ENCODE measurements at places on chromosomes 7 and 10.

DNA sequence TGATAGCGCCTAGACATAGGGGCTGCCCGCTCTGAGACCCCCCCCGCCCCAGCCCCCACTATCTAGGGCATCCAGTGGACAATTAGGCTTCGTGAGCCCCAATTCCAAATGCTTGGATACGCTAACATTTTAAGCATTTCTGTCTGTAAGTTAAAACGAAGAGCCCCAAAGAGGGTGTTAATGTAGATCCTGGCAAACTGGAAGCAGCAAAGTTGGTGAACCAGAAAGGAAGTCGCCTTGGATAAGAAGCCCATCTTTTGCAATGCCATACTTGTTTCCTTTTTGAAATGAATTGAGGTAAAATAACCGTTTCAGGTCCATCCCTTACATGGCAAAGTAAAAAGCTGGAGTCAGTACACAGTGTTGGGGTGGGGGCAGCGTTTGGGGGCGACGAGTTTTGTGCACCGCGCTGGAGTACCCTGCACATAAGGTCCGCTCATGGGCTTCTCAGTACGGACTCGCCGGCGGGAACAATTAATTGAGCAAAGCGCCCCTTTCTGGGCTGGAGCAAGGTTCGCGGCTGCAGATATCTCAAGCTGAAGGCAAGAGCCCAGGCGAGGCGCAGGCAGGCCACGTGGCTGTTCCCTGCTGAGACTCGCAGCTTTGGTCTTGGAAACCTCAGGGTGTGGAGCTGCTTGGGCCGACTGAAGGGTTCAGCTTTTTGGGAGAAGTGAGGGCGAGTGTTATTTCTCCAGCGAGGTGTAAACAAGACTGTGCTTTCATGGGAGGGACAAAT lies 1.4 kb upstream of the TWIST1 start:
- DNase-seq = no peak

GRCh38 chr7:116417593-116418345 lies 81.8 kb upstream of the CAV2 start:
- no peak for DNase-seq

DNA sequence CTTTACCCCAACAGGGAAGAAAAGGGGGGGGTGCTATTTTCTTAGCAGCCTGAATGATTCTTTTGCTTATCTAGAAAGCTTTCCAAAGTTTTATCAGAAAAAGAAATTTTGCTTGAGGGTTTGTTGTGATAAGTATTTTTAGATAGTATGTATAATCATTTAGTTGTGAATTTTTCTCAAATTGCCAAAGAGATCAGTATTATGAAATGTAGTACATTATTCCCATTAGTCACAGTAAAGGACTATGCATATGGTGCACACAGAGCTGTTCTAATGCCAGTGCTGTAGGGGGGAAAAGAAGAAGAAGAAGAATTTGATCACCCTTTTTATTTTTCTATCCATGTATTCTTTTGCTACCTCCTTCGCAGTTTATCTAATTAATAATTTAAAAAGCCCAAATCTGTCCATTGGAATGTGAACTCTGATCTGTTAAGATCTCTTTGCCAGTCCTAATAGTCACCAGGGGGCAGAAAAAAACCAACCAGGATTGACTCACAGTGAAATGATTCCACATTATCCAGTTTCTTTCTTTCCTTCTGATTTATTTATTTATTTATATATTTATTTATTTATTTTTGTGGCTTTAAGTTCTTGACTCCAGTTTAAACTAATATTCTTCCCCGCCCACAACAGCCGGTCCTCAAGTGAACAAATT lies 4.7 kb downstream of the RBM20 start:
- DNase-seq = no peak

DNA sequence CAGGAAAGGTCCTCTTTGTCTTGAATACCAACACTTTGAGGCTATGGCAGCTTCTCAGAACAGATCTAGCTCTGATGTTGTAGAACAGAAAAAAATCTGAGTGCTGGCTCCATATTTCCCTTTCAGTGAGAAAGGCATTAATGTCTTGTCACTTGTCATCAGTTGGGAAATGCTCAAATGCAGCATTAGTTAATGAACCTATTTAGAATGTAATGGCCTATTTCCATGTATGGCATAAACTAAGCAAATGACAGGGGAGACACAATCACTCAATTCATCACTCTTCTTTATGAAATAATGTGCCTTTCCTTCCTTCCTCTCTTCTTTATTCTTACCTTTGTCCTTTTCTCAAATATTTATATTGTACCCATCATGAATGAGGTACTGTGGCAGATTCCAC lies 5.0 kb upstream of the STAMBPL1 start:
- no peak for DNase-seq

GRCh38 chr7:17521437-17521836 lies 223.0 kb downstream of the AHR start:
- no peak for DNase-seq

Measured in stimulated activated CD4-positive, alpha-beta T cell treated with anti-CD3 and anti-CD28 coated beads, Interleukin-4, amount 100 ng/mL, for 4 hours (primary cell).